ENCODE measurements at places on chromosomes 6 and 20.

DNA sequence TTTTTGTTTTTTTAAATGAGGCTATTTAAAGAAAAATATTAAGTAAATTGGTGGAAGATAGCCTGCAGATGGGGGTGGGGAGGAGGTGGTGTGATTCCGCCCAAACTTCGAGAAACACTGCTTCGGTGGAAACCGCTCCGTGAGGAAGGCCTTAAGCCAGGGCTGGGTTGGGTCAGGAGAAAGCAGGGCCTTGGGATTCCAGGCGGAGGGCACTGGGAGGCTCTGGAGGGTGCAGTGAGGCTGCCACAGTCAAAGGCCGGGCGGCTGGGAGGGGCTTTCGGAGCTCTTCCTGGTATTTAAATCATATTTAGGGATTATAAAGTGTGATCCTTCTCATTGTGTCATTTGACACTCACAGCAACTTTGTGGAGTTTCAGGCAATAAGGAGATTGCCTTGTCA is 22.2 kb upstream of the SCRT2 start:
- no peak for DNase-seq

DNA sequence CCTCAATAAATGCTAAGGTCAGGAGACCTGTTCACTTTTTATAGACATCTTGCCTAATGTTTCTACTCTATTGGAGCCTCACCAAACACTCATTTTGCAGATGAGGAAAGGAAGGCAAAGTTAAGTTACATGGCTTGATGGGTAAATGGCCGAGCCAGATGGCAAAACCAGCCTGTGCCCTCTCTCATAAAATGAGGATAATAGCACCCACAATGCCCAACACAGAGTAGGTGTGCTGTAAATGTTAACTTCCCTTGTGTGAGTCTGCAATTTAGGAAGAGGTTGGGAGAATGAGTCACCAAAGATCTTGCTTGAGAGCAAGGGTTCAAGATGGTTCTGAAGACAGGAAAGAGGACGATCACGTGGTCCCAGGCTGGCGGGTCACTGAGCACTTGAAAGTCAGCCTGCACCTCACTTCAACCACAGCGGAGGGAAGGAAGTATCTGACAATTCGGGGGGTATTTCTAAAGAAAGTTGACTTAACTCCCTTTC is 3.3 kb downstream of the KCNK5 start:
- no peak for DNase-seq

DNA sequence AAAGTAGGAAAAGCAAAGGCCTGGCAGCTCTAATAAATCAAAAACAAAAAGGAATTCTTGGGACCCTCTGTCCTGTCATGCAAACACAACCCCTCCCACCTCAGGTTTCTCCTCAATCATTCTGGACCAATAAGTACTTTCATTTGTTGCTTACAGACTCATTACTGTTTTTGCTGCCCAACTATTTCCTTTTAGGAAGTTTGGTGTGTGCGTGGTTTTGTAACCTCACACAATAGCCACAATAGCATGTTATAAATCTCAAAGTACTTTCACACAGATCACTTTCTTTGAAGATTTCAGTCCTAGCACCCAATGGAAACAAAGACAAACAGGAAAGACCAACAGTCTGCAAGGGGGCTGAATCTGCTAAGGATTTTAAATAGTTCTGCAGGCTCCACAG is 4.5 kb downstream of the MRPL14 start:
- DNase-seq: peak; percentile 48

DNA sequence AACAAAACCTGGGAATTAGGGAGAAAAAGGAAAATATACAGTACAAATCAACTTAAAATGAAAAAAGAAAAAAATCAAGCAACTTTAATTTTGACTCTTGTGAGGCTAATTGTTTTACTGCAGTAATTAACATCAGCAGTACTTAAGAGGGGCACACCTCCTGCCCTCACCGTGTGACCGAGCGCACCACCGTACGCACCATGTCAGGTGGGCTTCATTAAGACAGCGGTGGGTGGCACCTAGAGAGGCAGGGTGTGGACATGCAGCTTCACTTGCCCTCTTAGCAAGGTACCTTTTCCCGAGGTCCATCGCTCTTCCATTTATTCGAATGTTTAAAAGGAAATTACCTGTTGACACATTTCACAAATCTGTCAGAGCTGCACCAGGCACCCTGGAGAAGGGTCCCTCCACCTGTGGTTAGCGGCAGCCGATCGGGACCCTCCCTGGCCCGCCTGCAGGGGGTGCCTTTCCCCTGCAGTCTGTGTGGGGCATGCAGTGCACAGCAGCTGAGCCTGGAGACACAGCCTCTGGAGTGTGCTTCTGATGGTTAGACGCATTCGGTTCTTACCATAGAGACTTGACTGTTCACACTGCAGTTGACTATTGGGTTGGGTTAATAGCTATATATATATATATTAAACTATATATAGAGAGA is 184.1 kb downstream of the TMEM242 start:
- DNase-seq: no peak
